ENCODE measurements at places on chromosomes 4 and X. TPM values are rescaled to one million over a fixed set of nuclear protein-coding genes. Genes with fewer than 3 reads are reported as not detected.

Gene HSFX3
- not detected for total RNA-seq

Gene GAGE12J
- total RNA-seq, result not detected

Gene HMX1
- total RNA-seq, result not detected

Gene STATH
- total RNA-seq, result not detected

Gene C4orf54
- total RNA-seq, result not detected

Gene LRAT
- not detected for total RNA-seq

Gene MND1
- not detected for total RNA-seq

Gene POLA1
- total RNA-seq, result 7.5 TPM

Gene TSPAN7
- total RNA-seq, result not detected

Gene C4orf51
- not detected for total RNA-seq

DNA sequence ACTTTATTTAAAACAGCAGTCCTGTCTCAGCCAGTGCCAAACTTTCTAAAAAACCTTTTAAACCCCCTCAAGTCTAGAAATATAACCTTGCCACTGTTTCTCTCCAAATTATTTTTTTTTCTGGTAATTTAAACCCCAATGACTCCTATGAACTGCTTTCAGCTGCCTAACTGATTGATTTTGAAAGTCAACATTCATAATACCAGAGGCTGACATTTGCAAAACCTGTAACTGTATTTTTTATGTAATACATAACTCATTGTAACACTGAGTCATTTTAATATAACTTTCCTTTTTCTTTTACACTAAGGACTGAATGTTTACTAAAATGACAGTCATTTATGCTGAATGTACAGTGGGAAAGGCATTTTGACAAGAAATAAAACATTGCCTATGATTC, 19.1 kb upstream of the EGFL6 start:
- no peak for DNase-seq
- no peaks in the 10 kb centered on the region for H3K4me1 ChIP-seq
- H3K27ac ChIP-seq, result no peak overlapping the region
- H3K4me3 ChIP-seq, result no peak overlapping the region
- H3K27me3 ChIP-seq, result no peaks in the 10 kb centered on the region

GRCh38 chrX:44698357-44698756, 145.5 kb upstream of the DUSP21 start:
- H3K4me1 ChIP-seq, result no peaks in the 10 kb centered on the region
- DNase-seq, result no peak
- H3K27ac ChIP-seq, result no peak overlapping the region
- no peaks in the 10 kb centered on the region for H3K27me3 ChIP-seq
- no peaks in the 10 kb centered on the region for H3K36me3 ChIP-seq
- no peak overlapping the region for H3K4me3 ChIP-seq

- H3K4me3 ChIP-seq, result no peak overlapping the region
- no peak overlapping the region for H3K27ac ChIP-seq
- no peak for DNase-seq
- H3K4me1 ChIP-seq, result peaks cover 6% of the 10 kb centered on the region
- H3K36me3 ChIP-seq, result no peaks in the 10 kb centered on the region
Observed at GRCh38 chrX:19876962-19877361, 10.4 kb downstream of the SH3KBP1 start.

GRCh38 chr4:24598025-24598424, 13.7 kb upstream of the DHX15 start:
- no peaks in the 10 kb centered on the region for H3K27me3 ChIP-seq
- no peaks in the 10 kb centered on the region for H3K4me1 ChIP-seq
- DNase-seq, result no peak
- H3K27ac ChIP-seq, result no peak overlapping the region

- no peaks in the 10 kb centered on the region for H3K36me3 ChIP-seq
- H3K27ac ChIP-seq, result no peak overlapping the region
- no peak for DNase-seq
- no peak overlapping the region for H3K4me3 ChIP-seq
- no peaks in the 10 kb centered on the region for H3K4me1 ChIP-seq
- no peaks in the 10 kb centered on the region for H3K27me3 ChIP-seq
Observed at GRCh38 chr4:145920205-145920604, 18.4 kb downstream of the ZNF827 start.

- H3K4me3 ChIP-seq, result no peak overlapping the region
- H3K4me1 ChIP-seq, result no peaks in the 10 kb centered on the region
- H3K36me3 ChIP-seq, result no peaks in the 10 kb centered on the region
- DNase-seq, result no peak
- no peak overlapping the region for H3K27ac ChIP-seq
- H3K27me3 ChIP-seq, result no peaks in the 10 kb centered on the region
Observed at GRCh38 chr4:7596918-7597606, 162.3 kb upstream of the PSAPL1 start.

DNA sequence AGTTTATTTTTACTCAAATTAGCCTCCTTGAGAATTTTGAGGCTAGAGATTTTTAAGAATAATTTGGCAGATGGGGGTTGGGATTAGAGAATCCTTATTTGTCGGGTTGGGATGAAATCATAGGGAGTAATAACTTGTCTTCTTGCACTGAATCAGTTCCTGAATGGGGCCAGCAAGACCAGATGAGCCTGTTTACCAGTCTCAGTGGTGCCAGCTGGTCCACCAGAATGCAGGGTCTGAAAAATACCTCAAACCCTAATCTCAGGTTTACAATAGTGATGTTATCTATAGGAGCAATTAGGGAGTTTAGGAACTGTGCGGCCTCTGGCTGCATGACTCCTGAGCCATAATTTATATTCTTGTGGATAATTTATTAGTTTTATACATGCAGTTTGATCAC, 705.9 kb upstream of the AGA start:
- no peaks in the 10 kb centered on the region for H3K27me3 ChIP-seq
- no peak overlapping the region for H3K4me3 ChIP-seq
- no peak for DNase-seq
- H3K27ac ChIP-seq, result no peak overlapping the region
- no peaks in the 10 kb centered on the region for H3K4me1 ChIP-seq

DNA sequence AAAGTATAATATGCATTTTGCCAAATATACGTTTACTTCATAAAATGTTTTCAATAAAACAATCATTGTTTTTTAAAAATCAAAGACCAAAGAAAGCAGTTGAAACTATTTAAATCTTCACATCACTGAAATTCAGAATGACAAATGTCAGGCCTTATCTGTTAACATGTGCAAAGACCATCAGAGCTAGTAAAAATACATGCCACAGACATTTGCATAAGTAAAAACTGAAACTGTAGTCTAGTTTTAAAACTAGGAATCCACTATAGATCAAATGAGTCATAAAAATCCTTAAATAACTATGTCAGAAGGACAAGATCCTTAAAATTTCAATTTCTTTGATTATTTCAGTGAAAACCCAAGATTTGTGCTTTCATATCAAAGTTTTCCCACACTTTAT, 24.8 kb downstream of the KLHL15 start:
- no peak overlapping the region for H3K4me3 ChIP-seq
- no peaks in the 10 kb centered on the region for H3K4me1 ChIP-seq

DNA sequence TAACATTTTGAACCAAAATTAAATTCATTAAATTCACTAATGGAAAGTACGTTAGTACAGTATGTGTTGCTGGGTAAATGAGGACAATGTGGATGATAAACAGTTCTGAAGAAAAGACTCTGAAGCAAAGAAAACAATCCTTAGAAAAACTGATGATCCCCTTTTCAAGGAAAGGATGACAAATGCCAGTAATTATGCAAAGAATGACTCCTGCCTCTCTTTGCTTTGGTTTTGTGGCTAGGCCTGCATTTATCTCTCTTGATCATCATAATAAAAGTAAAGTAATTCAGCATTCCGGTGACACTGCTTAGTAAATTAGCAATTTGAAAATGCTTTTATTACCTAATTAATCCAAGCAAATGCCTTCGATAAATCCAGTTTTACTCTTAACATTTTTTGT, 652.2 kb upstream of the DIPK2B start:
- no peak overlapping the region for H3K4me3 ChIP-seq
- no peaks in the 10 kb centered on the region for H3K27me3 ChIP-seq
- no peak for DNase-seq
- no peaks in the 10 kb centered on the region for H3K4me1 ChIP-seq
- H3K27ac ChIP-seq, result no peak overlapping the region

DNA sequence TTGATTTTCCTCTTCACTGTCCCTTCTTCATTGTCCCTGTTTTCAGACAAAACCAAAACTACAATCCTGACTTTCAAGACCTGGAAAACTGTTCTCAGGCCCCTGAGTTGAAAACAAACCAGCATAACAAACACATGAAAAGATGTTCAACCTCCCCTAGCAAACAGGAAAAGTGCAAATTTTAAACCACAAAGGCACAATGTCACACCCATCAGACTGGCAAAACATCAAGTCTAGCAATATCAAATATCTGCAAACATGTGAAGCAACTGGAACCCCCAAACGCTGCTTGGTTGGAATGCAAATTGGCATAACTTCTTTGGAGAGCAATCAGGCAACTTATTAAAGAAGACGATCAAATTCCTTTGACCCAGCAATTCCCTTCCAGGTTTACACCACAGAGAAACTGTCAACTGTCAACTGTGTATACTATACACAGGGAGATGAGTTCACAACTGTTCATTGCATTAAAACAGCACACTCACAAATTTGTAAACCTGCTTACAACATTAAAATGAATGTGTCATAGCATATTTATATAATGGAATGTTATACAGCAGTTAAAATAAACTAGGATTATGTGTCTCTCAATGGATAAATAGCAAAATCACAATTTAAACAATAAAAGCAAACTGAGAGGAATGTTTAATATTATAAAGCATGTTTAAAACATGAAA, 7.0 kb downstream of the USP46 start:
- peaks cover 15% of the 10 kb centered on the region for H3K4me1 ChIP-seq
- H3K27ac ChIP-seq, result no peak overlapping the region
- H3K4me3 ChIP-seq, result no peak overlapping the region
- no peaks in the 10 kb centered on the region for H3K27me3 ChIP-seq

DNA sequence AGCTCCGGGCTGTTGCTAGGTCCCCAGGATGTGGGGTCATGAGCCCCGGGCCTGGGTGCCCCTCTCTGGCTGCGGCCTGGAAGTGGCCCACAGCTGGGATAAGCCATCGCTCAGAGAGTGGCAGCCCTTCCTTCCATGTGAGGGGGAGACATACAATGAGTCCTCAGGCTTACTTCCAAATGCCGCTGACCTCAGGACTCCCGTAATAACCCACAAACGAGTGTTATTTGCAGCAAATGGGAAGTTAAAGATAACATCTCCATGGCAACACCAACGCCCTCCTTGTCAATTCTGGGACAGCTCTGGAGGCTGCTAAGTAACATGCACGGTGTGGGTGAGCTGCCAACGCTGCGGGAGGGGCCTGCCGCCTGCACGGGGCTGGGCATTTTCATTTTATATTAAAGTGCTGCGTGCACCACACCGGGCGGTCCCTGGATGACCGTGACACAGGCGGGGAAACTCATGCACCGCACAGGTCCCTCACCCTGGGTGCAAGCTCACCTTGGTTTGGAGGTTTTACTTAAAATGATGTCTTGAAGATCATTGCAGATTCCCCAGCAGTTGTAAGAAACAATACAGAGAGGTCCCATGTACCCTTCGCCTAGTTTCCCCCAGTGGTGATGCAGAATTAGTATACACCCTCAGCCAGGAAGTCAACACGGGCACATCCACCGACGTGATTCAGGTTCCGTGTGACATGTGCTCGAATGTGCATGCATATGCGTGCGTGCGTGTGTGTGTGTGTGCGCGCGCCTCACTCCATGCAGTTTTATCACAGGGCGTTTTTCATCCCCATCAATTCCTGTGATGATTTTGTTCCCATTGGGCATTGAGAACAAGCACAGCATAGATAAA, 79.4 kb downstream of the ABLIM2 start:
- no peaks in the 10 kb centered on the region for H3K36me3 ChIP-seq
- no peak overlapping the region for H3K27ac ChIP-seq
- no peak for DNase-seq
- H3K4me3 ChIP-seq, result no peak overlapping the region
- H3K27me3 ChIP-seq, result no peaks in the 10 kb centered on the region
- H3K4me1 ChIP-seq, result no peaks in the 10 kb centered on the region

DNA sequence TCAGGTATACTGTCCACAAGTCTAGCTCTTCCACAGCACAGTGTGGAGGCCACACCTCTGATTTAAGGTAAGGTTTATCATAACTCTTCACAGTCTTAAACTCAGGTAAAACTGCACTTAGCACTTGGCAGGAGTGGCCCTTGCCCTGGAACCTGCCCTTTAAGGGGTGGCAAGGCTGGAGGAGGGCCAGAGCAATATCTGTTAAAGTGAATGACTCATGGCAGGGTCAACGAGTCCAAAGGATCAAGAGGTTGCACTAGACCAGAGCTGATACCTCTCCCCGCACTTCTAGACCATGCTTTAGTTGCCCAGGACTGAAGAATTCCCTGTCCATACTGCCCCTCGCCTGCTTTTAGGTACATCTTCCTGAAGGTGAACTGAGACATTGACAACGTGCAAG, 14.7 kb upstream of the GPR50 start:
- no peaks in the 10 kb centered on the region for H3K27me3 ChIP-seq
- no peaks in the 10 kb centered on the region for H3K4me1 ChIP-seq
- H3K4me3 ChIP-seq, result no peak overlapping the region
- no peak for DNase-seq
- no peak overlapping the region for H3K27ac ChIP-seq
- no peaks in the 10 kb centered on the region for H3K36me3 ChIP-seq

GRCh38 chr4:153258750-153259149, 54.5 kb downstream of the TRIM2 start:
- no peak overlapping the region for H3K27ac ChIP-seq
- H3K27me3 ChIP-seq, result peaks cover 5% of the 10 kb centered on the region
- DNase-seq, result no peak
- no peak overlapping the region for H3K4me3 ChIP-seq

GRCh38 chr4:144714166-144714565, 68.2 kb downstream of the HHIP start:
- no peak overlapping the region for H3K27ac ChIP-seq
- no peaks in the 10 kb centered on the region for H3K4me1 ChIP-seq
- no peaks in the 10 kb centered on the region for H3K36me3 ChIP-seq
- DNase-seq, result no peak
- H3K4me3 ChIP-seq, result no peak overlapping the region
- no peaks in the 10 kb centered on the region for H3K27me3 ChIP-seq

GRCh38 chr4:40502220-40502619, 127.4 kb downstream of the RBM47 start:
- no peaks in the 10 kb centered on the region for H3K27me3 ChIP-seq
- no peak overlapping the region for H3K4me3 ChIP-seq
- DNase-seq, result no peak
- H3K4me1 ChIP-seq, result peaks cover 10% of the 10 kb centered on the region
- H3K27ac ChIP-seq, result no peak overlapping the region
- no peaks in the 10 kb centered on the region for H3K36me3 ChIP-seq

- no peak overlapping the region for H3K4me3 ChIP-seq
- H3K27ac ChIP-seq, result no peak overlapping the region
- no peak for DNase-seq
Observed at GRCh38 chr4:23741681-23742191, 148.1 kb downstream of the PPARGC1A start.

DNA sequence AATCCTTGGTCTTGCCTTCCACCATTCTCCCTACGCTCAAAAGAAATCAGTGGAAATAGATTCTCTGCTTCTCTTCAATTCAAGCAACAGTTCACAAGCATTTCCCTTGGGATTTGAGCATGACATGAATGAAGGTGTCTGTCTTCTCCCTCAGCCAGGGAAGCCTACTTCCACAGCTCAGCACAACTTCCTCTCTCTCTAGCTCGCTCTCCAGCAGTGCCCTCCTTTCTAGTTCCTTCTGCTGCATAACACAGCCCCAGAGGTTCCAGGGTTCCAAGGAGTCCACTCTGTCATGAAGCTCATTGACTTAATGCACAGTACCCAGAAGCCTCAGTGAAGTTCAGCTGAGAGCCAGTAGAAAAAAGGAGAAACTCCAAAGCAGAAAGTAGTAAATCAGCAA, 81.3 kb downstream of the PLS3 start:
- no peak overlapping the region for H3K4me3 ChIP-seq
- no peak overlapping the region for H3K27ac ChIP-seq
- no peak for DNase-seq
- no peaks in the 10 kb centered on the region for H3K36me3 ChIP-seq
- no peaks in the 10 kb centered on the region for H3K4me1 ChIP-seq
- no peaks in the 10 kb centered on the region for H3K27me3 ChIP-seq

Measured in naive thymus-derived CD4-positive, alpha-beta T cell (primary cell).